GM18507 (cell line): ENCODE measurements at places on chromosomes 1 and 21.

- no peak for DNase-seq
Observed at GRCh38 chr1:153349363-153350320, 1.0 kb upstream of the PGLYRP4 start.

GRCh38 chr1:99005537-99005942, 879 bp upstream of the PLPPR5 start:
- DNase-seq = no peak

DNA sequence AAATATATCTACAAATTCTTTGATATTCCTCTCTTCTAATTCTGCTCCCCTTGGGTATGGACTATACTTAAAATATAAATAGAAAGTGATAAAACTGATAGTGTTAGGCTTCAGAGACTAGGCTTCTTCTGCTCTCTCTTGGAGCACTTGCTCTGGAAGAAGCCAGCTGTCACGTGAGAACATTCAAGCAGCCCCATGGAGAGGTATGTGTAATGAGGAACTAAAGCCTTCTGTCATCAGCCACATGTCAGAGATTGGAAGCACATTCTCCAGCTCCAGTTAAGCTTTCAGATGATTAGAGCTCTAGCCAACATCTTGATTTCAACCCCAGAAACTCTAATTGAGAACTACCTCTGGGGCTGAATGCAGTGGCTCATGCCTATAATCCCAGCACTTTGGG, 34.3 kb downstream of the XKR8 start:
- DNase-seq = no peak

GRCh38 chr1:35544976-35545375, 12.2 kb downstream of the KIAA0319L start:
- DNase-seq = peak; percentile 36

DNA sequence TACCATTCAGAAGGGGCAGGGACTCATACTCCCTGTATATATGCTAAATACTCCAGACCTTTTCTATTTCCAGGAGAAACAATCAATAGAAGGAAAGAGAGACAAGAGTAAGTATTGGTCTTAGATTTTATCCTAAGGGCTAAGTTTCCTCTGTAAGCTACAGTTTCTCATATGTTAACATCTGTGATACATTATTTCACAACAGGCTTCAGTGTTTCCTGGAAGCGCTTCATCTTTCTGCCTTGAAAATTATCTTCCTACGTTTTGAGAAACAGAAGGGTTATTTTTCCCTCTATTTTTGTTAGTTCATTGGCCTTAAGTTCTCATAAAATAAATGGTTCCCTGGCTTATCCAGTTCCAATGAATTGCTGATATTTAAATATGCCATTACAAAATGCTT, 15.6 kb downstream of the FMO1 start:
- no peak for DNase-seq

GRCh38 chr1:162011337-162012012, 12.2 kb downstream of the OLFML2B start:
- DNase-seq = no peak
